Right ventricle myocardium superior (tissue), 1 donor: ENCODE measurements at places on chromosomes 12 and 14.
A peak's percentile ranks its signal among the peaks of the same experiment; 100 is the strongest.

- DNase-seq = no peak
Measured at GRCh38 chr12:54018468-54018984, 9.7 kb upstream of the HOXC6 start.

DNA sequence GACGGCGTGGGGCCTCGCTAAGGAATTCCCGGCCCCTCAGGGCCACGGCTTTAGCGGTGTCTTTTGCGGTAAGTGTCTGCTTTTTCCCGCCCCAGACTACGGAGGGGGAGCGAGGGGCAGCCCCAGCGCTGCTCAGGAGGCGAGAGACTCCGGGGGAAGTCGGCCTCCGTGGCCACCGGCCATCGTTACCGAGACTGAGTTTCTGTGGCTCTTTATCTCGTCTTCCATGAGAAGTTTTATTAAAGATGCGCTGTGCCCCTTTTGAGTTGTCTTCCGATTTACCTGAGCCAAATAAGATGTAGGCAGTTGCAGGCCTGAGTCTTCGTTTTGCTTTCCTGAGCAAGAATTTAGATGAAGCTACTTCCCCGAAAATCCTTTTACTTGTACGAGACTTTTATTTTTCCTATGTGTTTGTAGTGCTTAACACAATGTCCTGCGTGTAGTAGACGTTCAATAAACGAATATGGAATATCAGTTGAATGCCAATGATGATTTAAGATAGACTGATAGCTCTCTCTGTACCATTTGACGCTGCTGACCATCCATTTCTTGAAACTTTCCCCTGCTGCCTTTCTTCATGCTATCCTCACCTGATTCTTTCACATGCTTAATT is 462 bp downstream of the SRP54 start:
- DNase-seq = no peak

DNA sequence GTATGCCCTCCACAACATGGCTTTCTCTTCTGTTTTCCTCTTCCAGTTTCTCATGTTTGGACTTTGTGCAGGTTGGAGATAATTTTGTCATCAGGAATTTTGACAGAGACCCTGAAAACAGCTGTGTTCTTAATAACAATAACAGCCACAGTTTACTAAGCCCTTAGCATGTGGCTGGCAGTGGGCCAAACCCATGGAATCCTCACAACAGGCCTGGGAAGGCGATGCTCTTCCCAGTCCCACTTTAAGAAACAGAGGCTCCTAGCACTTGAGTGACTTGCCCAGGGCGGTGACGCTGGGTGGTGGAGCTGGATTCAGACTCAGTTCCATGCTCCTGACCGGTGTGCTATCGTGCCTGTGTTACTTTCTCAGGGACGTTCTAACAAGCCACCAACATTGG is 20.1 kb upstream of the PLEKHG3 start:
- DNase-seq = peak; percentile 61

DNA sequence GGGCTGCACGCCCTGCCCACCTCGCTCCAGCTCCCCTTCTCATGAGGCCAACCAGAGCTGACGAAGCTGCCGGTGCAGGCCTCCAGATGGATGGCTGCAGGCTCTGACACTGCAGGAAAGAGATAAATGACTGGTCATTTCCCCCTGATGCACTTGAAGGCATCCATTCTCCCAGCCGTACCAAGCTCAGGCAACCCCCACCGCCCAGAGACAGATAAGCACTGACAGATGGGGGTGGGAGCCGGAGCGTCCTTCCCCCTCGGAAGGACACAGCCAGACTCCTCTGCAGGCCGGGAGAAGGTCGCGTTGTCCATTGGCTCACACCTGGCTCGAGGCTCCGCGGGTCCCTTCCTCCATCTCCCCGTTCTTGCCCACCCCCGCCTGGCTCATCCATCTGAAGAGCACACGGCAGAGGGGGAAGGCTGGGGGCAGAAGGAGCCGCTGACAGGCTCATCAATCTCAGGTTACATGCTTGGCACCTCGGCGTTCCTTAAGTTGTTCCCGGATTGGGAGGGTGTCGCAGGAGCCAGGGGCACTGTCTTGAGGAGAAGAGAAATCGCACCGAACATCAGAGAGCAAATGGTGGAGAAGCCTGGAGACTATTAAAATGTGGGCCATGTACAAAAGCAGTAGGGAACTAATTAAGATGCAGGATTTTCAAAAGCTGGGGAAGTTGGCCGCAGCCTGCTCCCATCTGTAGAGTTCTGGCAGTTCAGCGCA is 151.6 kb downstream of the DPF3 start:
- no peak for DNase-seq
